ENCODE measurements at places on chromosomes 6 and 20.

- no peak for DNase-seq
Observed at GRCh38 chr6:127564761-127565160, 12.2 kb upstream of the C6orf58 start.

GRCh38 chr6:35919827-35920751 is 809 bp downstream of the SRPK1 start:
- peak; percentile 10 for DNase-seq

DNA sequence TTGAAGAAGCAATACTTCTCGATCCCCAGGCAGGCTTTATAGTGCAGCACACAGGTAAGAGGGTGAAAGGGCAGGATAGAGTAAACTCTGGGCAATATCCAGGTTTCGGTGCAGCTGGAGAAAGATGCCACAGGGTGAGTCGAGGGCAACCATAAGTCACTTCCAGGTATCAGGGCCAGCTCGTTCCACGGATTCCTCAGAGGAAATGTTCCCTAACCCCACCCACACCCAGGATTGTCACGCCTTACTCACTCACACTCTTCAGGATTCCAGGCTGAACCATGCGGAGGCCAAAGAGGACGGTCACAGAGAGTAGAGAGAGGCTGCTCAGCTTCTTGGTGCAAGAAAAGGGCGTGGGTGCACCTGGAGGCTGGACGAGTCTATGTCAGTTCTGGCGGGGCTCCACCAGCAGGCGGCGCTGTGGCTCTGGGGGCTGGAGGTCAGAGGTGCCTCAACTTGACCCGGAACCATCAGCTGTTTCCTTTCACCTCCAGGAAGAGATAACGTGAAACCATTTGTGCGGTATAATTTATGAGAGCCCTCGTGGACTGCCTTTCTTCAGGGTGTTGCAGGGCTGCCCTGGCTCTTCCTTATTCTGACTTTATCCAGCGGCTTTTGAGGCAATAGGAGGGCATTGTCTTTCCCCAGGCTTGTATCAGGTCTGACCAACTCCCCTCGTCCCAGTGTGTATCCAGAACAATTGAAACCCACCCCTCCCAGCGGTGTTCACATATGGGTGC is 14.5 kb upstream of the WFDC12 start:
- DNase-seq = peak; percentile 9

DNA sequence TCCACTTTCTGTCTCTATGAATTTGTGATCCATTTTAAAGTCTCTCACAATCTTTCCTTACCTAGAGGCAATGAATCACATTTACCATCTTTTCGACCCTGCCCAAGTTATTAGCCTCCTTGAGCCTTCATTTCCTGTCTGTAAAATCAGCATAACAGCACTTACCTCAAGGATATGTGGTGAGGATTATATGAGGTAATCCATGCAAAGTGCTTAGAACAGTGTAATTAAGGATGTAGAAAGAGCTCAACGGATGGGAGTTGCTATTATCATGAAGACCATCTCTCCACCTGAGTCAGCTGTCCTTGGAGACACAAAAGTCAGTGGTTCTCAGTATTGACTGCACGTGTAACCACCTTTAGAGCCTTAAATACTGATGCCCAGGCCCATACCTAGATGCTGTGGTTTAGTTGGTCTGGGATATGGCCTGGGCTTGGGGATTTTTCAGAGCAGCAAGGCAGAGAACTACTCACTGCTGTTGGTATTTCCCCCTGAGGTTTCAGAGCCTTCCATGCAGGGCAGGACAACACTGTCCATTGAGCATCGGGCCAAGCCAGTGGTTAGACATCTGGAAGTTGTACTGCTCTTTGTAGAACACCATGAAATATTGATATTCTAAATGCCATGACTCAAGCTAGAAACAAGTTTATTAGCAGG is 55.8 kb downstream of the LYRM2 start:
- no peak for DNase-seq

- DNase-seq = no peak
Observed at GRCh38 chr20:52592567-52592966, 379.6 kb upstream of the TSHZ2 start.

- DNase-seq = no peak
Observed at GRCh38 chr6:145948328-145948727, 15.8 kb downstream of the SHPRH start.

- DNase-seq = no peak
Observed at GRCh38 chr20:53826597-53827291, 233.1 kb upstream of the ZNF217 start.

DNA sequence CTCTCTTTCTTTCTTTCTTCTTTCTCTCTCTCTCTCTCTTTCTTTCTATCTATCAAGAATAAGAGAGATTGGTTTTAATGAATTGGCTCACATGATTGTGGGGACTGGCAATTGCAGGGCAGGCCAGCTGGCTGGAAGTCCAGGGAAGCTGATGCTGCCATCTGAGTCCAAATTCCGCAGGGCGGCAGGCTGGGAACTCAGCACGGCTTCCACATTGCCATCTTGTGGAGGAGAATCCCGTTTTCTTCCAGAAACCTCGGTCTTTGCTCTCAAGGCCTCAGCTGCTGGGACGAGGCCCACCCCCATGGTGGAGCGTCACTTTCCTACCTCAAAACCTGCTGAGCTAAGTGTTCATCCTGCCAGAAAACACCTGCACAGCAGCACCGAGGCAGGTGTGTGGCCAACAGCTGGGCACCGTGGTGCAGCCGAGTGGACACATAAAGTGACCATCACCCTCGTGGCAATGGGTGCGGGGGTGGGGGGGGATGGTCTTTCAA is 58.8 kb upstream of the SLCO4A1 start:
- DNase-seq = no peak

- DNase-seq = no peak
Observed at GRCh38 chr20:18377896-18378481, 88.8 kb downstream of the DZANK1 start.

DNA sequence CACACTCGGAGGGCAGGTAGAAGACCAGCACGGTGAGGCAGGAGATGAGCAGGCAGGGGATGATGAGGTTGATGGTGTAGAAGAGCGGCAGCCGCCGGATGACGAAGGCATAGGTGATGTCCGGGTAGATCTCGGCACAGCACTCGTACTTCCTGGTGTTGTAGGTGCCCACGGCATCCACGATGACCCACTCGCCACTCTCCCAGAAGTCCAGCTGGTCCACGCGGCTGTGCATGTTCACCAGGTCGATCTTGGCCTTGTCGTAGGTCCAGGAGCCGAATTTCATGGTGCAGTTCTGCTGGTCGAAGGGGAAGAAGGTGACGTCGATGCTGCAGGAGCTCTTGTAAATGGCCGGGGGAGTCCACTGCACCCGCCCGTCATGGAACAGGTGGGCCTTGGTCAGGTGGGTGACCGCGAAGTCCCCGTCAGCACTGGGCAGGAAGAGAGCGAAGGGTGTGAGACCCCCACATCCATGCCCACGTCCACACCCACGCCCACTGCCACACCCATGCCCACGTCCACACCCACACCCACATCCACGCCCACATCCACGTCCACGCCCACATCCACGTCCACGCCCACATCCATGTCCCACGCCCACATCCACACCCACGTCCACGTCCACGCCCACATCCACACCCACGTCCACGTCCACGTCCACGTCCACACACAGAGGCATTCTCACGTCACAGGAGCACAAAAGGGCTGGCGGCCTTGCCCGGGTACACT is 10.4 kb downstream of the CHRNA4 start:
- DNase-seq = no peak

GRCh38 chr6:43192911-43193310 is 10.9 kb downstream of the CUL9 start:
- no peak for DNase-seq

GRCh38 chr20:17758010-17758409 is 58.2 kb downstream of the BANF2 start:
- DNase-seq = no peak

GRCh38 chr6:146410851-146411595 is 132.6 kb upstream of the RAB32 start:
- DNase-seq = no peak

GRCh38 chr6:124233221-124233620 is 429.6 kb downstream of the NKAIN2 start:
- no peak for DNase-seq

- no peak for DNase-seq
Observed at GRCh38 chr6:53023323-53023722, 28.2 kb upstream of the GSTA4 start.

- DNase-seq = no peak
Observed at GRCh38 chr6:75142721-75143120, 63.1 kb downstream of the COL12A1 start.

DNA sequence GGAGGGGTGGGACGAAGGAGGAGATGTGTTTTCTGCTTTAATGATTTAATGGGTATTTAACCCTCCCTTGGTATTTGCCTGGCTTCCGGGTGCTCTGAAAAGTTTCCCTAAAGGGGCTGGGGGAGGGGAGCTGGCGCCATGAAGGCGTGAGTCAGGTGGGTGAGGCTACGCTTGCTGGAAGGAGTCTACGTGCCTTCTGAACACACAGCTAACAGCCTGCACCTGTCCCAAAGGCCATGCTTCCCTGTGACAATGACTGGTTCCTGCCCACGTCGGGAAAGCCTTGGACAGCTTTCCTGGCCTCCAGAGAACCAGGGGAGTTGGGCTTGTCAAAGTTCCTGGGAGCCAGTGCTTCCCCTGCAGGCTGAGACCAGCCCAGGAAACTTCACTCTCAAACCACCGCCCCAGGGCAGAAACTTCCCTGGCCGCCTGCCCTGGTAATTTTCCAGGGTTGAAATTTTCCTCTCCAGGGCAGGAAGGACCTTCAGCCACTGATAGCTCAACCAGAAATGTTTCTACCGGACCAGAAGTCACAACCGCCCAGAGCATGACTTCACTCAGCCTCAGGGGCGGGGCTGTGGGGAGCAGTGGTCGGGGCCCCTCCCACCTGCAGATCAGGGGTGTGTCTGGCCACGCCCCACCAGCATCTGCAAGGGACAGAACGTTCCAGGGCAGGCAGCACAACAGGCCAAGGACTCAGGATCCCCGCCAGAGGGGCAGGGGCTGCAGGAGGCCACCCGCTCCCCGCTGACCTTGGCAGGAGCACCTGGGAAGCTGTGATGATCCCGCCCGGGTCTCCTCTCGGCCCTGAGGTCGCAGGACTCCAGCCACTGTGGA is 18.6 kb upstream of the SLCO4A1 start:
- DNase-seq = peak; percentile 66

DNA sequence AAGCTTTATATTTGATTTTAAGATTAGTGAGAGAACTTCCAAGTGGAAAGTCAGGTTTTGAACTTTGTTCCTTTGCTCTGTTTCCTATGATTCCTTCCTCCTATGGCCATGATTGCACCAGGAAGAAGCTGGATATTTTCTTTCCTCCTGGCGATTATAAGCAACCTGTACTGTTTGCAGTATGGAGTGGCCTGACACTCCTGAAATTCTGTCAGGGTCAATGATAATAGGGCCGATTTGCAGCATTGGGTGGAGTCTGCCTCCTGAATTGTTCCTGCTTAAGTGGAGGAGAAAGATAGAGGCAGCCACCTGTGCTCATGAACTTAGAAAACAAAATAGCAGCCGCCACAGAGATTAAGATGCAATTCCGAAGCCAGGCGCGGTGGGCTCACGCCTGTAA is 9.8 kb upstream of the FAM217A start:
- no peak for DNase-seq
